ENCODE measurements at places on chromosomes 5 and 9.

GRCh38 chr5:10700516-10700915, 60.5 kb downstream of the DAP start:
- no peak for DNase-seq

DNA sequence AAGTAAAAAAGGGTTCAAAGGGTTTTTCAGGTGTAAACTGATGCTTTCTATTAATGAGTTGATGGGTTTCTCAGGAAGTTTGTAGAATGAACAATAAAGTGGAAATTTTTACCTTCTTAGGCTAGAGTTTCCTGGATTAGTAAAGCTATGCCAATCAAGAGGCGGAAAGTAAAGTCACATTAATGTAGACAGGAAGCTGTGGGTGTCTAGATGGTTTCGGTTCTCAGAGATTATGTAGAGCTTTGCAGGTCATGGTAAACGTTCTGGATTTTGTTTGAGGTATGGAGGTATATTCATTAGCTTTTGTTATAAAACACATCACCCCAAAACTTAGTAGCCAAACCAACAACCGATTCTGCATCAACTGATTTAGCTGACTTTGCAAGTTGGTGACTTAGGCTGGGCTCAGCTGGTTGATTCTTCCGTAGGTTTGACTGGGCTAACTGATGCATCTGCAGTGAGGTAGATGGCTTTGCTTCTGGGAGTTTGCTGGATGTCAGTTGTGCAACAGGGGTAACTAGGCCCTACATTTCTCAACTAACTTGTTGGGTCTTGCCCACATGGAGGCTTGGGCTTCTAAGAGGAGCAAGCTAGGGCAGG, 273.8 kb downstream of the MSX2 start:
- no peak for DNase-seq

DNA sequence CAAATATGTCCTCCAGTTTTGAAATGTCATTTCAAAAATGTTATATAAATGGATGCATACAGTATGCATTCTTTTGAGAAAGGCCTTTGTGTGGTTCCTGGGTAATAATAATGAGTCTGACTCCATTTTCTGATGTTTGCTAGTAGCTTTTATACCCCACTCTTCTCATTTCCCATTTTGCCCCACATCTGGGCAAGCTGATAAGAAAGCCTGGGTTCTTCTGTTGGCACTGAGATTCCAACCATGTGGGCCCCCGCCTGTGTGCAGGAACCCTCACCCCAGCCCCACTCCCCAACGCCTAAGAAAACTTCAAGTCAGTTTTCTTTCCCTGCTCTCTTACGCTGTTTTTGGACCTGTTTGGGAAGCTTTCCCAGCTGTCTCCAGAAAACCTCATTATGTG, 89.4 kb downstream of the SNX18 start:
- DNase-seq = no peak

DNA sequence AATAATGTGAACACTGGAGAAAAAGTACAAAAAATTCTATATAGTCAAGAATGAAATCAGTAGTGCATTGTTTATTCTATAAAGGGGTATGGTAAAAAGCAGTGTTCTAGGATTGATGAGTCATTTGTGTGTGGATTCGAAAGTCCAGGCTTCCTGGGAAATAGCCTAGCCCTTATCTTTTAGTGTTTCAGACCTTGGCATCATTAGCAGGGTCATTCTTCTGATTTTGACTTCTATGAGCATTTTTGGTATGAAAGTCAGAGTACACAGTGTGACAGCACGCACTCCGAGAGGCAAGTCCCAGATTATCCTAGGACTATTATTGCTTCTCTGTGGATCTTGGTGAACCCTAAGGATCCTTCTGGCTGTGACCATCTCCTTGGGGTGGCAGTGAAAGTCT, 16.9 kb downstream of the PCSK5 start:
- DNase-seq = no peak

DNA sequence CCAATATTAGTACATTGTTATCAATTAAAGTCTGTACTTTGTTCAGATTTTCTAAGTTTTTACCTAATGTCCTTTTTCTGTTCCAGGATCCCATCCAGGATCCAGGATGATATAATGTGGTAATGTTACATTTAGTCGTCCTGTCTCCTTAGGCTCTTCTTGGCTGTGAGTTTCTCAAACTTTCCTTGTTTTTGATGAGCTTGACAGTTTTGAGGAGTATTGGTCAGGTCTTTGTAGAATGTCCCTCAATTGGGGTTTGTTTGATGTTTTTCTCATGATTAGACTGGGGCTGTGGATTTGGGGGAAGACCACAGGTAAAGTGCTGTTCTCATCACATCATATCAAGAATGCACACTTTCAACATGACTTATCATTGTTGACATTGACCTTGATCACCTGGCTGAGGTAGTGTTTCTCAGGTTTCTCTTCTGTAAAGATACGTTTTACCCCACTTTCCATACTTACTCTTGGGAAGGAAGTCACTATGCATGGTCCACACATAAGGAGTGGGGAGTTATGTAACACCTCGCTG, 9.6 kb downstream of the NDFIP1 start:
- DNase-seq = no peak

DNA sequence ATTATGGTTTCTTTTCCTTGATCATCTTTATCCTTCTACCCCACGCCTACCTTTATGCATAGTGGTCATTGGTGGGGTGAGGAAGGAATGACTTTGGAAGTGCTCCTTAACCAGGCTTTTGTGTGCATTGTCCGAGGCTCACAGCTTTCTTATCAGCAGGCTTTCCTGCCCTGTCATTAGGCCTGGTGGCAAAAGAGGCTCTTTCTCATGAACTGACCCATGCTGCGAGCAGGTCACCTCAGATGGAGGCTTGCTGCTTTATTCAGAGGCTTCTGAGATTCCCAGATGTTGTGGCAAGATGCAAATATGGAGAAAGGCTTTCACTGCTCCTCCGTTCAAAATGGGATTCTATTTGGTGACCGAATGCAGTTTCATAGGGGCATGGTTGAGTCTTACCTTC, 57.4 kb upstream of the DMRTA1 start:
- no peak for DNase-seq

DNA sequence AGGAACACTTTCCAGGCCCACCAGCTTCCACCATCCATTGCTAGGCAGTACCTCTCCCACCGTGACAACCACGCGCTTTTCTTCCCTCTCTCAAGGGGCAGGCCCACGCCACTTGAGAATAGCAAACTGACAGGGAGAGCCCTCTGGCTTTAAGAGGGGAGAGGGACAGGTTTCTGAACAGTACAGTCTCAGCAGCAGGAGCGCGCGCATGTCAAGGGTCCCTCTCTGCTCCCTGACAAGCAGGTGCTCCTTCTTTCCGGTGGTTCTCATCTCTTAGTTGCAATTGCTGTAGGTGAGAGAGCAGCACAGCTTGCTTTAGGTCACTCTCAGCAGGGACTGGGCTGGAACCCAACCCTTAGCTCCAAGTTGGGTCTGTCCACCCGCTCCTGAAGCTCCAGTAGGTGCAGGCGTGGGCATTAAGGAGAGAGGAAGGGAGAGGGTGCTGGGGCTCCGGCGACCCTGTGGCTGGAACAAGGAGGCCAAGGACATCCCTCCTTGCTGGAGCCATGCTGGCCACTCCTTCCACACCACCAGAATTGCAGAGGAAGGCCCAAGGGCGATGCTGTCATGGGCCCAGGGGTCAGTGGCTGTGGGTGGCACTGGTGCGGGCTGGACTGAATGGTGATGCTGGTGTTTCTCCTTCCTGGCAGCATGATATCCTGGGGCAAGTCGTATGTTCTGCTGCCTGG, 9.0 kb upstream of the PHF2 start:
- no peak for DNase-seq

DNA sequence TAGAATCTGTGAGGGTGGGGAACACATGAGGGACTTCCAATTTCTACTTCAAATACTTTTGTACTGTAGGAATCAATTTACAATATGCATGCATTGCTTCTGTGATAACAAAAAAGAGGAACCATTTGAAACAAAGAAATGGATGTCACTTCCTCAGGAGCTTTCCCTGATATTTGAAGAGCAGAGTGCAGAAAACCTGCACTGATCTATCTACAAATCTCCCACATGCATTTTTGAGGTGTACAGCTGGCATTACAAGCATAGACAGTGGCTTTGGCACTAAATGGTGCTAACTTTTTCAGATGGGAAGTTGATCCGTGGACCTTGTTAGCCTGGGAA, 27.7 kb downstream of the YIPF5 start:
- DNase-seq = no peak

- DNase-seq = no peak
Observed at GRCh38 chr9:13787234-13787833, 507.8 kb upstream of the MPDZ start.

DNA sequence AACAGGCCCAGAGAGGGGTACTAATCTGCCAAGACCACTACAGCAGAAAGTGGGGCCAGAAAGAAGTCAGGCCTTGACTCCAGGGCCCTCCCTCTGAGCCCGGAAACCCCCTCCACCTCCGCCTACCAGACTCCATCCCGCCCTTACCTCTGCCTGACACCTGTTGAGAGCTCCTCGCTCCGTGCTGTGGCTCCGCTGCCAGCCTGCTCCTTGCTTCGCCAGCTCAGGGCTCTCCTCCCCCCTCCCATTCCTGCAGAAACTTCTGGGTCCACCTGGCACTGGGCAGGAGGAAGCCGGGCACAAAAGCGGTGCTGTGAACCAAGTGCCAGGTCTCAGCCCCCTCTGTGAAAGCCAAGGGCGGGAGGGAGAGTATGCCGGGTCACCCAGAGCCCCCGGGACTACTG, 6.4 kb upstream of the ST6GALNAC6 start:
- DNase-seq = peak; percentile 58

GRCh38 chr5:160959804-160960203, 107.8 kb upstream of the ATP10B start:
- no peak for DNase-seq

DNA sequence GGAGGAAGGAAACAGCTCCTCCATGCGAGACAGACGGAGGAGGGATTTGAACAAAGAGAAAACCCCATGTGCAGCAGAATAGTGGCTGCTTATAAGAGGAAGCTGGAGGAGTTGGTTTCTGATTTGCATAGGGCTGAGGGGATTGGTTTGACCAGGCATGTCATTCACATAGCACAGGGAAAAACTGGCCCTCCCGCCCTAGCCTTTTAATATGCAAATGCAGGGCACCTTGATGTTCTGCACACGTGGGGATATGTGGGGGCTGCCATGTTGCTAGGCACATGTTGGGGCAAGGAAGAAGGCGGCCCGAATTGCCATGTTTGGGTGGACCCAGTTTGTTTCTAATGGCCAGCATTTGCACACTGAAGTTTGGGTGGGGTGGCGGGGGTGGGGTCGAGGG, 42.2 kb downstream of the OSMR start:
- DNase-seq = no peak

GRCh38 chr5:90293931-90294330, 115.6 kb downstream of the CETN3 start:
- no peak for DNase-seq

GRCh38 chr9:113398796-113399195, 2.3 kb downstream of the ALAD start:
- no peak for DNase-seq

DNA sequence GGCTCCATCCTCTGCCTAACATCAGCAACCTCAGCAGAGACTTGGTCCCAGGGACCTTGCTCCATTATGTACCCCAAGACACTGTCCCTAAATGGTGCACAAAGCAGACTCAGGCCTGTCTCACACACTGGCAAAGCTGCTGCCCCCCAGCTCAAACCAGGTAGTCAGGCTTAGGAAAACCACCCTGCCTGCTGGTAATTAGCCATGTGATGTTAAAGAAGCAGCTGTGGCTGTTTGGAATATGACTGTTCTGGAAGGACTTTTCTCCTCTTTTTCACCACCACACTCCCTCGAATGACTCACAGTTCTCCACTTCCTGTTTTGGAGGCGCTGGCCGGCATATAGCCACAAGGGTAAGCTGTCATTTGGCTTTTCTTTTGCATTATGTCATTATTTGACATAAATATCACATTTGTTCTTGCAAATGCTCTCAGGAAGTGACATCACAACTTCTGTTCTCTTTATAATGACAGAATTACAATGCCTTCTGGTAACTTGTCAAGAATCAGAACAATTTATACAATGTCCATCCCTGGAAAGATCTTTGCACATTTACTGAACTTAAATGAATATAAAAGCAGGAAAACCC, 113.9 kb downstream of the SUSD1 start:
- DNase-seq = no peak

DNA sequence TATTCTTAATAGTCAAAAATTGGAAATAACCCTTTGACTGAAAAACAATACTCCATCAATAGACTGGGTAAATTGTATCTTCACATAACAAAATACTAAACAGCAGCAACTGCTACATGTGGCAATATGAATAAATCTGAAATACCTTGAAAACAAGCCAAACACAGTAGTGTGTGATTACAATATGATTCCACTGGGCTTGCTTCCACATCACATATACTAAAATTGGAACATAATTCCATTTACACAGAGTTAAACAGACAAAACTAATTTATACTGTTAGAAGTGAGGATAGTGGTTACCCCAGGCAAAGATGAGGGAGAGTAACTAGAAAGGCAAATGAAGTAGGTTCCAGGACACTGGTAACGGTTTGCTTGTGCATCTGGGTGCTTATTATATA, 20.4 kb downstream of the FNIP1 start:
- no peak for DNase-seq

DNA sequence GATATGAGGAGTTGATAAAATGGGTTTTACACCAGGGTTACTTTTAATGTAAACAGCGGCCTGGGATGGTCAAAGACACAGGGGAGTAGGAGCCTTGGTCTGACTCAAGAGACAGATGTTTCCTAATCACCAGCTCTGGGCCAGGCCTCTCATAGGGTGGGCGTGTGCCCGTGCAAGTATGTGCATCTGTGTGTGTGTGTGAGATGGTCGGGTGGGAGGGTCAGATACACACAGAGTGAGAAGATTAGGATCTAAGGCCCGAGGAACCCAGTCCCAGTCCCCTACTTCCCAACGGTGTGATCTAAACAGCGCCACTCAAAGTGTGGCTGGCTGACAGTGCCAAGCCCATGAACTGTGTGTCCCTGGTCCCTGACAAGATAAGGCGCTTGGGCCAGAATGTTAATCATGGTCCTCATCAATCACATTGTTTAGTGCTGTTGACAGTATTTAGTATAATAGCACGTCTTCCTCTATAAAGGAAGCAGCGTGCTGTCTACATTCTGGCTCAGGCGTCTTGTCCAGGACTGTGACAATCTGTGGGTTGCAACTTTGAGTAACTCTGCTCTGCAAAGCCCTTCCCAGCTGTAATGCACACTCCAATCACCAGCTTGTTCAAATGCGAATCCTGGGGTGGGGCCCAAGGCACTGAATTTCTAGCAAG, 173.7 kb downstream of the DAB2IP start:
- no peak for DNase-seq

DNA sequence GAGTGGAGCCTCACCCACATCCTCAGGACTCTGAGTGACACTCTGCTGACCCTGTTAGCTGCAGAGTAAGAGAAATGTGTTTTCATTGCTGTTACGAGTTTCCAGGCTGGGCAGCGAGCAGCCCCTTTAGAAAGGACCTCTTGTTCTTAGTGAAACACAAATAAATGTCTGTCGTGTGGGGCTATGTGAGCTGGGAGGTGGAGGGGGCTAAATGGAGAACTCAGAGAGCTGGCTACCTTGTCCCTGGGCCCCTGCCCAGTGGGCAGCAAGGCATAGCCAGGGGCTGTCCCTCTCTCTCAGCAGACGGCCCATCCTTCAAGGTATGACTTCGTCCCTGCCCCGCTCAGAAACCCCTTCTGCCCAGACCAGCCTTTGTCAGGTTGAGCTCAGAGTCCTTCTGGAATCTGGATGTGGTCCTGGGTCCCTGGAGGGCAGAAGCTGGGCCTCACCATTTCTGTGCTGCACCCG, 10.2 kb downstream of the DCANP1 start:
- DNase-seq = no peak
